ENCODE measurements at places on chromosomes 3 and 15.

DNA sequence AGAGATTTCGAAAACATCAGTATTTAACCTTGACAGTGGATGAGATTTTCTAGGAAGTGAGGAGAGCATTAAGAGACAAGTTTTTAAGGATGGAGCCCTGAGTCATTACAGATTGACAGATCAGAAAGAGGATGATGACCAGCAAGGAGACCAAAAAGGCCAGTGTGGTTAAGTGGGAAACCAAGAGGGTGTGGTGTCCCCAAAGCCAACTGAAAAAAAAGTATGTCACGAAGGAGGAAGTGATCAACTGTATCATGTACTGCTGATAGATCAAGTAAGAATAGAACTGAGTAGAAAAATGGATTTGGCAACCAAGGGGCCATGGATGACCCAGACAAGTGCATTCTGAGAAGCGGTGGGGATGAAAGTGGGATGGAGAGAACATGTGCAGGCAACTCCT lies 491.8 kb downstream of the FHIT start:
- no peak for DNase-seq

GRCh38 chr15:27081676-27082418 lies 110.9 kb downstream of the GABRG3 start:
- DNase-seq, result no peak

GRCh38 chr3:192207239-192207638 lies 520.1 kb downstream of the FGF12 start:
- no peak for DNase-seq

DNA sequence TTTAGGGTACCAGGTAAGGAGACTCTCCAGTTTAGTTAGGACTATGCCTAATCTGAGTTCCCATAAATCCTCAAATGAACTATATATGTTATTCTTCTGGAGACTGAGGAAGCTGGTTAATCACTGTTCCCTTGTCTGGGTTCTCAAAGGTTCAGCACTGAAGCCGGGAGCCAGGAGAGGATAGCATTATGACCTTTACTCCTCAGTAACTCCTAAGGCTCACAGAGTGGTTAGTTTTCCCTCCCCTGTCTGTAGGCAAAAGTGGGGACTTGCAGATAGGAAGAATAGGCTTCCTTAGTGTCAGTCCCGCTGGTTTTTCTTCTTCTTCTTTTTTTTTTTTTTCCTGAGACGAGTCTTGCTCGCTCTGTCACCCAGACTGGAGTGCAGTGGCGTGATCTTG lies 50.4 kb downstream of the CRTC3 start:
- DNase-seq, result no peak

- no peak for DNase-seq
Observed at GRCh38 chr3:124489506-124489905, 240.7 kb upstream of the UMPS start.

DNA sequence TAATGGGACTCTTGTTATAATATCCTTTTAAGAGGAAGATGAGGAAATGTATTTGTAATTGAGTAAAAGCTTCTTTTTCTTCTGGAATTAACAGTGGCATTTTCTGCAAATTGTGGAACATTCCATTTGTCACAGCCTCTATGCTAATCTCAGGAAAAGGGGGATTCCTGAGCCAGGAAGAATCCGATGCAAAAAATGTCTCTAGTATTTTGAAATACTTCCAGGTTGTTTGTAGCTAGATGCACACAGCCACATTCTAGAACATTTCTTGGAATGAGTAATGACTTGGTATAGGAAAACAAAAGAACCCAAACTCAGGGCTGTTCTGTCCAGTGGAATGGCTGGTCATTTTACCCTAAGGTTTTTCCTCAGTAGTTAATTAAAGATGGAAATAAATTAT lies 98.5 kb upstream of the SLC2A2 start:
- DNase-seq, result no peak

GRCh38 chr15:31843426-31844055 lies 186.8 kb upstream of the CHRNA7 start:
- peak; percentile 96 for DNase-seq

DNA sequence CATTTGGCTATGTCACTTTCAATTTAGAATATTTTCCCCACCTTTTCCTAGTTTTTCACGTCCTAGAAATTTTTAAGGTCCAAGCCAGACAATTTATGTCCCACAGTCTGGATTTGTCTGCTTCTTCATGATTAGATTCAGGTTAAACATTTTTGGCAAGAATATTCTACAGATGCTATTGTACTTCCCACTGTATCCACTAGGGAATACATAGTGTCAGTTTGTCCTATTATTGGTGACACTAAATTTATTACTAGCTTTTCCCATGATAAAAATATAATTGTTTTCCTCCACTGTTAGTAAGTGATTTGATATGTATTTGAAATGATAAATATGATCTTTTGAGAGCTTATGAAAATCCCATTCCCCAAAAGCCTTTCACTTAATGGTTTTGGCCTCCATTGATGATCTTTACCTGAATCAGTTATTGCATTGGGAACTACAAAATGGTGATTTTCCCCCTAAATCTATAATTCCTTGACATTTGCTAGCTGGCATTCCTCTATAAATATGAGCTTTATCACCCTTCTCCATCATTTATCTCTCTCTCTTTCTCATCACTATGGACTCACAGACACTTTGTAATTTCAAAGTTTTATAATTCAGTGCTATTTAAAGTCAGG lies 8.3 kb downstream of the ARL14 start:
- no peak for DNase-seq

GRCh38 chr3:146625186-146625775 lies 20.1 kb upstream of the PLSCR5 start:
- DNase-seq, result peak; percentile 23

GRCh38 chr15:95459273-95459672 lies 871.2 kb upstream of the NR2F2 start:
- DNase-seq, result no peak

- DNase-seq, result no peak
Observed at GRCh38 chr15:25787855-25788520, 75.1 kb downstream of the ATP10A start.

DNA sequence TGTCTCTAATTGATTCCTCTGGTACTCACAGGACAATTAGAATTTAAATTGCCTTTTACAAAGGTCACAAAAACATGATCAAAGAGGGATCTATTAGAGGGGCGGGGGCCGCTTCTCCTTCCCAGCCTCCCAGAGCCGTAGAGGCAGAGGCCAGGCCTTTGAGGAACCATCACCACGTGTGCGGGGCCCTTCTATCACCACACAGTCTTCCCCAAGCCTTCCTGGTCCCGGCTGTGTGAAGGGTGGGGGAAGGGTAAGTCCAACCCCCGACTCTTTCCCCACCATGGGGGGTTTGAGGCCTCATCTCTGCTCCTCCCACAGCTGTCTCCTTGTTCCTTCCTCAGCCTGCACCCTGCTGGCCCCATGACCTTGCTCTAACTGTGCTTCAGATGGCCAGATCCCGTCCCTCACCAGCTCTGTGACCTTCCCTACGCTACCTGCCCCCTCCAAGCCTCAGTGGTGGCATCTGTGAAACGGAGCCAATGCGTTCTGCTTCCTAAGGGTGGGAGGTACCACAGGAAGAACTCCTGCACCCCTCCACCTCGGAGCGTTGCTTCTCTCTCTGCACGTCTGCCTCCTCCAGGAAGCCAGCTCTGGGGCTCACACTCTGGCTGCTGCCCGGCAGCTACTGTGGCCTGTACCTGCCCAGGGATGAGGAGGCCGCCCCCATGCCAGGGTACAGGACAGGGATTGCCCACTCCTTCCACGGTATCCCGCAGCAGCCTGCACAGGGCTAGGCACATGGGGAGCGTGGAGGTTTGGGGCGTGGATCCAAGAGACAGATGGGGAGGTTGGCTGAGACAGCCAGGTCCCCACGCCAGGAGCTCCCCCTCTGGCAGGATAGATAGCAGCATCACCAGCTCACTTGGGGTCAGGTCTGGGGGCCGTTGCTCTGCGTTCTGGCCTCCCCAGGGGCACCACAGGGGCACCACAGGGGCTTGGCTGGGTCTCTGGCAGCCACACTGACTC lies 83.8 kb downstream of the LINGO1 start:
- no peak for DNase-seq

- DNase-seq, result no peak
Observed at GRCh38 chr15:39828374-39828931, 45.8 kb upstream of the FSIP1 start.

DNA sequence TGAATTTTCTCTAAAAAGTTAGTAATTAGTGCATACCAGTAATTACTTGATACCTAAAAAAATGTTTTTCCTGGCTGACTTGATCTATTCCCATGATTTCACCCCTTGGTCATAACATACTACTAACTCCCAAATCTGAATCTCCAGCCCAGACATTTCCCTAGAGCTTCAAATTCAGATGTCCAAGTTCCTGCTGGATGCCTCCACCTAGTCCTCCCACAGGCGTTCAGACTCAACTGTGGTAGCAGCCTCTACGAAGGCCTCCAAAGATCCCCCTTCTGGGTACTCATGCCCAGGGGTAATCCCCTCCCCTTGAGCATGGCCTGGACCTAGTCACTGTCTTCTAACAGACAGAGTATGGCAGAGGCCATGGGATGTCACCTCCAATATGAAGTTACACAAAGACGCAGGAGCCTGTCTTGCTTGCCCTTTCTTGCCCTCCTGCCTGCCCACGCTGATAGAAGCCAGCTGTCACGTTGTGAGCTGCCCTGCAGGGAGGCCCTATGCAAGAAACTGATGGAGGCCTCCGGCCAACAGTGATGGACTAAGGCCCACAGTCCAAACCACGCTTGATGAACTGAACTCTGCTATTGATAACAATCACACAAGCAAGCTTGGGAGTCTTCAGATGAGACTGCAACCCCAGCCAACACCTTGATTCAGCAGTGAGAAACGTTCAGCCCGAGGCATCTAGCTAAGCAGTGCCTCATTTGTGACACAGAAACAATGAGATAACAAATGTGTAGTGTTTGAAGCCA lies 8.6 kb upstream of the FBN1 start:
- no peak for DNase-seq

- DNase-seq, result no peak
Observed at GRCh38 chr3:188584162-188584529, 430.2 kb downstream of the LPP start.

DNA sequence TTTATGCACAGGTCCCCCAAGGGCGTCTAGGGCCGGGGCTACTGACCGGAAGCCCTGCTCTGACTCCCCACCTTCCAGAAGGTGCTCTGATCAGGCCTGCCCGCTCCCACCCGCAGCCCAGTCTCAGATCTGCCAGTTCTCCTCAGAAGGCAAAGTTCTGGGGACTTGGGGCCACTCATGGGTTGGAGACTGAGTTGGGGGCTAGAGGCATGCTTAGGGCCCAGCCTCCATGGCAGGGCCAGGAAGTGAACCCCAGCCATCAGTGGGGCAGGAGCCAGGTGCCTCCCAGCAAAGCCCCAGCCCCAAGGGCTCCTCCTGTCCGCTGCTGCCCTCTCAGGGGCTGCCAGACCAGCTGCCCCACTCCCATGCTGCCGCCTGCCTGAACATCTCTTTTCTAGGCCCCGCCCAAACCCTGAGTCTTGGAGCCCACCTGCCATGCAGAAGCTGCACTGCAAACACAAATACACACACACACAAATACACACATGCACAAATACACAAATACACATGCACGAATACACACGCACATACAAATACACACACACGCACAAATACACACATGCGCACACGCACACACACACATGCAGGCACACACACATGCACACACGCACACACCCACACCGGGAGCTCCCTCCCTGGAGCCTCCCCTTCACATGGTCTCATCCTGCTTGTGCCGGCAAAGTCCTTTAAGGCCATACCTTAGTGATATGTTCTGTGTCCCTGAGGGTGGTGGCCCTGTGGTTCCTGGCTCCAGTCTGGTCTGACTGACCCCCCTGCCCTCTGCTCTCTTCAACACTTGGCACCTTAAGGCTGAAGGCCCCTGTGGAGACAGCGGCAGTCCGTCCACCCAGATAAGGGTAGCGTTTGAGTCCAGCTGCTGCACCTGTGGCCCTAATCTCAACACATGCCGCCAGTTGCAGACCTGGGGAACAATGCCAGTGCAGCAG lies 59.2 kb upstream of the KLF13 start:
- no peak for DNase-seq

DNA sequence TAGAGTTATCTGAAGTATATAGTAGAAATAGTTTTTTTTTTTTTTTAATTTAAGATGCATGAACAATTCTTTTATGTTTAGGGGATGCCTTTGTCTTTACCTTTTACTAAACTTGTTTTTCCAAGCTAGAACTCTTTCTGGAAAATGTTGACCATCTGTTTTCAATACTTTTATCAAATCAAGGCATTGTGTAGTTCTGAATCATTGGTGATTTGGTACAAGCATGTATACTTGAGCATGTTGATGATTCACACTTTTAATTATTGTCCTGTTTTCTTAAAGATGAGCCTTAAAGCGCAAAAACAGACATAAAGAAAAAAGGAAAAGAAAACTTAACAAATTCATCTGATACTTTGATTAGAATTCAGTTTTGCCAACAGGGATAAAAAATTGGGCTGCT lies 28.3 kb downstream of the PDCD6IP start:
- DNase-seq, result no peak

- no peak for DNase-seq
Observed at GRCh38 chr15:39499681-39500080, 81.2 kb upstream of the THBS1 start.

DNA sequence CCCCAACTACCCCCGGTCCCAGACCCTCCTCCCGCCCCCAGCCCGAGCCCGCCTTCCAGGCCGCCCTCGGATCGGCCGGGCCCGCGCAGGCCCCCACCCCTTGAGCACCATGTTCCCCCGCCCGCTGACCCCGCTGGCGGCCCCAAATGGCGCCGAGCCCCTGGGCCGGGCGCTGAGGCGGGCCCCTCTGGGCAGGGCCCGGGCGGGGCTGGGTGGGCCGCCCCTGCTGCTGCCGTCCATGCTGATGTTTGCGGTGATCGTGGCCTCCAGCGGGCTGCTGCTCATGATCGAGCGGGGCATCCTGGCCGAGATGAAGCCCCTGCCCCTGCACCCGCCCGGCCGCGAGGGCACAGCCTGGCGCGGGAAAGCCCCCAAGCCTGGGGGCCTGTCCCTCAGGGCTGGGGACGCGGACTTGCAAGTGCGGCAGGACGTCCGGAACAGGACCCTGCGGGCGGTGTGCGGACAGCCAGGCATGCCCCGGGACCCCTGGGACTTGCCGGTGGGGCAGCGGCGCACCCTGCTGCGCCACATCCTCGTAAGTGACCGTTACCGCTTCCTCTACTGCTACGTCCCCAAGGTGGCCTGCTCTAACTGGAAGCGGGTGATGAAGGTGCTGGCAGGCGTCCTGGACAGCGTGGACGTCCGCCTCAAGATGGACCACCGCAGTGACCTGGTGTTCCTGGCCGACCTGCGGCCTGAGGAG lies 472 bp downstream of the CHST14 start:
- no peak for DNase-seq

GRCh38 chr3:78992400-78992799 lies 775.4 kb downstream of the ROBO1 start:
- DNase-seq, result no peak

- peak; percentile 45 for DNase-seq
Observed at GRCh38 chr3:23537101-23537551, 268.6 kb upstream of the UBE2E1 start.

DNA sequence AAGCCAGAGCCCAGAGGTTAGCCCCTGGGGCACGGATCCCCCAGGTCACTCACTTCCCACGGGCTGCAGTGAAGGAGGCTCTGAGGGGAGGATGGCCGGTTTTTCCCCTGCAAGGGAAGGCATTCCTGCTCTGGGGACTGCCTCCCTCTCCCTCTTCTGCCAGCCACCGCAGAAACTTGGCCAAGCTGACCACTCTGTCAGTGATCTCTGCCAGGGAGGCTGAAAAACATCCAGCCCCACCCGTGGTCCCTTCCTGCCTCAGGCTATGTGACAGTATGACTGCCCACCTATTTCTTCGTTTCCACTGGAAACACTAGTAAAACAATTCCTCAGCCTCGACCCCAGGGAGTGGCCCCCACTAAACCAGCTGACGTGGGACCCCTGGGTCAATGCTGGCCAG lies 14.6 kb upstream of the FANCD2 start:
- no peak for DNase-seq

GRCh38 chr3:194306109-194306686 lies 44.9 kb downstream of the CPN2 start:
- DNase-seq, result no peak

- DNase-seq, result no peak
Observed at GRCh38 chr3:154364849-154365248, 40.6 kb upstream of the DHX36 start.

Measured in pons (tissue), 1 donor.